ENCODE measurements at places on chromosomes 1 and 21. TPM values are rescaled to one million over a fixed set of nuclear protein-coding genes. Genes with fewer than 3 reads are reported as not detected.

RGS13 gene
- not detected for total RNA-seq

ALG14 gene
- 4.3 TPM for total RNA-seq

SCYL3 gene
- 8.9 TPM for total RNA-seq

RIPPLY3 gene
- total RNA-seq, result not detected

S100A14 gene
- total RNA-seq, result 0.25 TPM

FMOD gene
- total RNA-seq, result 4.4 TPM

SYCP1 gene
- not detected for total RNA-seq

AKR7A2 gene
- 74.8 TPM for total RNA-seq

BATF3 gene
- total RNA-seq, result 2.8 TPM

SSX2IP gene
- total RNA-seq, result 15.6 TPM

PTGFR gene
- total RNA-seq, result 37.7 TPM

TTC22 gene
- under 0.01 TPM for total RNA-seq

MAGOH gene
- total RNA-seq, result 32.5 TPM

OR6Y1 gene
- total RNA-seq, result not detected

LENEP gene
- total RNA-seq, result 0.99 TPM

C1orf115 gene
- total RNA-seq, result 5.1 TPM

FOXJ3 gene
- total RNA-seq, result 14.0 TPM

B3GALT2 gene
- total RNA-seq, result 0.25 TPM

SPRR2F gene
- not detected for total RNA-seq

MCOLN2 gene
- 4.6 TPM for total RNA-seq

DLGAP3 gene
- under 0.01 TPM for total RNA-seq

TIAM1 gene
- total RNA-seq, result 0.25 TPM

SH2D2A gene
- 0.53 TPM for total RNA-seq

IL20 gene
- total RNA-seq, result not detected

TNFSF4 gene
- total RNA-seq, result 1.2 TPM

SLC45A3 gene
- 2.6 TPM for total RNA-seq

PGLYRP4 gene
- not detected for total RNA-seq

CFHR1 gene
- 0.12 TPM for total RNA-seq

HSD3B2 gene
- not detected for total RNA-seq

XCL2 gene
- total RNA-seq, result not detected

FCRLB gene
- total RNA-seq, result 0.79 TPM

RNU1-4 gene
- 1,390 TPM for total RNA-seq

RPS6KA1 gene
- total RNA-seq, result 0.19 TPM

CYB561D1 gene
- 5.7 TPM for total RNA-seq

NPHS2 gene
- total RNA-seq, result not detected

LUZP1 gene
- total RNA-seq, result 27.1 TPM

NAXE gene
- 64.0 TPM for total RNA-seq

CFHR3 gene
- total RNA-seq, result not detected

CDC14A gene
- 1.5 TPM for total RNA-seq

PARP1 gene
- 49.8 TPM for total RNA-seq

HTR6 gene
- total RNA-seq, result 0.13 TPM

SPATA45 gene
- 0.53 TPM for total RNA-seq

VASH2 gene
- total RNA-seq, result under 0.01 TPM

TENT5C gene
- total RNA-seq, result 1.1 TPM

CRYZ gene
- 53.4 TPM for total RNA-seq

LRRC39 gene
- total RNA-seq, result 0.40 TPM

MTOR gene
- total RNA-seq, result 30.0 TPM

ADAMTSL4 gene
- total RNA-seq, result 6.3 TPM

OR2M4 gene
- not detected for total RNA-seq

TAS1R1 gene
- total RNA-seq, result 0.44 TPM

RIPK4 gene
- 46.8 TPM for total RNA-seq

CEP350 gene
- 44.9 TPM for total RNA-seq
